NCI-H1417 treated with DMSO at 0.1 percent for 48 hours (cell line): ENCODE measurements at places on chromosomes 5 and 9.
A peak's percentile ranks its signal among the peaks of the same experiment; 100 is the strongest.

DNA sequence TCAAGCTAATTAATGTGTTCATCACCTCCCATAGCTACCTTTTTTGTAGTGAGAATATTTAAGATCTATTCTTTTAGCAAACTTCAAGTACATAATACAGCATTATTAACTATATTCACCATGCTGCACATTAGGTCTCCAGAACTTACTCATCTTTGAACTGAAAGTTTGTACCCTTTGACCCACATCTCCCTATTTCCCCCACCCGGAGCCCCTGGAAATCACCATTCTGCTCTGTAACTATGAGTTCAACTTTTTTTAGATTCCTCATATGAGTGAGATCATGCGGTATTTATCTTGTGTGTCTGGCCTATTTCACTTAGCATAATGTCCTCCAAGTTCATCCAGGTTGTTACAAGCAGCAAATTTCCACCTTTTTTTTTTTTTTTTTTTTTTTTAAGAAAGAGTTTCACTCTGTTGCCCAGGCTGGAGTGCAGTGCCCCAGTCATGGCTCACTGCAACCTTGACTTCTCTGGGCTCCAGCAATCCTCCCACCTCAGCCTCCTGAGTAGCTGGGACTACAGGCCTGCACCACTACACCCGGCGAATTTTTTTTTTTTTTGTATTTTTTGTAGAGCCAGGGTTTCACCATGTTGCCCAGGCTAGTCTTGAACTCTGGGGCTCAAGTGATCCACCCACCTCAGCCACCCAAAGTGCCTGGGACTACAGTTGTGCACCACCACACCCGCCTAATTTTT is 100.4 kb upstream of the SAP30L start:
- no peak for DNase-seq

GRCh38 chr5:37926732-37927131 is 86.9 kb upstream of the GDNF start:
- DNase-seq: no peak

GRCh38 chr5:180717989-180718388 is 21.9 kb downstream of the OR2Y1 start:
- no peak for DNase-seq

GRCh38 chr9:135079676-135080075 is 7.8 kb upstream of the OLFM1 start:
- DNase-seq: no peak

GRCh38 chr5:148398698-148399121 is 15.0 kb downstream of the FBXO38 start:
- DNase-seq: no peak

GRCh38 chr9:87211669-87212068 is 264.4 kb upstream of the GAS1 start:
- no peak for DNase-seq

DNA sequence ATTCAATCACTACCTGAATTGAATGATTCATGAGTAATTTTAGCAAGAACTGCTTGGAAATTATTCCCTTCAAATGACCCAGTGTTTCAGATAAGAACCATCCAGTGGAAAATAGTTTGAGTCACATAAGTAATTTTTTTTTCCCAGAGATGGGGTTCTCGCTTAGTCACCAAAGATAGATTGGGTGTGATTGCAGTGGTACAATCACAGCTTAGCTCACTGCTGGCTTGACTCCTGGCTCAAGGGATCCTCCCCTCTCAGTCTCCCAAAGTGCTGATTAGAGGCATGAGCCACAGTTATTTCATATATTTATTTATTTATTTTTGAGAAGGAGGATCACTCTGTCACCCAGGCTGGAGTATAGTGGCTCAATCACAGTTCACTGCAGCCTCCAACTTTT is 574.5 kb upstream of the ARRDC3 start:
- DNase-seq: no peak

DNA sequence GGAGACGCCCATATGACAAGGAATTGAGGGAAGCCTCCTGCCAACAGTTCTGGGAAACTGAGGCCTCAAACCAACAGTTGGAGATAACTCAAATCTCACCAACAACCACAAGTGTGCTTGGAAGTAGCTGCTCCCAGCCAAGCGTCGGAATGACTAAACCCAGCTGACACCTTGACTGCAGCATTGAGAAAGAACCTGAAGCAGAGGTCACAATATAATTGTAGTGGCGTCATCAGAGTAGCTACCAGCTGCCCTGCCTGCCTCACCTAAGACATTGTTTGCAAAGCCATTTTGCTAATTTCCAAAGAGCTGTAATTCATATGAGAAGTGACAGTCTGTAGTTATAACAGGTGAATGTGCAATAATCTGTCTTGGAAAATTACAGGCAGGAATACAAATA is 40.8 kb upstream of the ANKRD31 start:
- peak; percentile 91 for DNase-seq

DNA sequence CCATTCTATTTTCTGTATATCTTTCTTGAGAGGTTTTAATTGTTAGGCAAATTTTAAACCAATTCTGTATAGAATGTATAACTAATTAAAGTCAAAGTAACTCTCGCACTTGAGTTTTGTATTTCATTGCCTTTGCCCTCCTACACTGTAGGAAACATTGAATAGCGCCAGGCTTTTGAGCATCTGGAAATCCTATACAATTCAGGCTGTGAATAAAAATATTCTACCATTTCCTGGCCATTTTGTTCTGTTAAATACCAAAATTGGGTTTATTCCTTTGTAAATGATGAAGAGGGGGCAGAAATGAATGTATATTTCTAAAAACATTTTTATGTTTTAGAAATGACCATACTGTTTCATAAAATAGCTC is 571.8 kb upstream of the CLINT1 start:
- no peak for DNase-seq

GRCh38 chr5:158809310-158809850 is 290.3 kb downstream of the EBF1 start:
- DNase-seq: no peak
